Endothelial cell (in vitro differentiated cells): ENCODE measurements at places on chromosomes 12 and 14. TPM values are rescaled to one million over a fixed set of nuclear protein-coding genes. Genes with fewer than 3 reads are reported as not detected.

CAPZA3 gene
- not detected for total RNA-seq

DNA sequence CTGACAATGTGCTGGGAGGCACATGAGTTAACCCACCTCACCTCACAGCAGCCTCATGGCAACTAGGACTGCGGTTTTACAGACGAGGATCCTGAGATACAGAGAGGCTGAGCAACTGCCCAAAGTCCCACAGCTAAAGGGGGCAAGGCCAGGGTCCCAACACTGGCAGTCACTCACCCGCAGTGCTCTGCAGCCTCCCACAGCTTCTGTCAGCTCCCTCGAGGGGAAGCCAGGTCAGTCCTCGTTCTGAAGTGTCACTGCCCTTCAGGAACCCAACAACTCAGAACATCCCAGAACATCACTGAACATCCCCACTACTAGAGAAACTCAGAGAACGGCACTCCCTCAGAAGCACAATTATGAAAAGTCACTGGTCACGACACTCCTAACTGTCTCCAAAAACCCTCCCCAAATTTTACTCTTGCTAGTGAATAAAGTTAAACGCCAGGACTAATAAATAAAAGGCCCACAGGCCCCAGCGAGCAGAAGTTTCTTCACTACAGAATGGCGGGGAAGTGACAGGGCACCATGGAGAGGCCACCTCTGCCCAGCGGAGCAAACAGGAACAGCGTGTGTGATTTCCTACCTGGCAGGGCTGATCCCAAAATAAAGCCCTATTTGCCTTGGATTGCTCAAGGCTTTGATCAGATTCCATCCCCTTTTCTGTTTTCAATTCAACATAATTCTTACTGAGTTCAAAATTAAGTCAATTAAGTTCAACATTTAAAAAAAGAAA, 75.1 kb downstream of the TTC7B start:
- no peak overlapping the region for H3K4me3 ChIP-seq
- H3K36me3 ChIP-seq = peaks cover 12% of the 10 kb centered on the region
- H3K27ac ChIP-seq = no peak overlapping the region
- DNase-seq = no peak
- peaks cover 7% of the 10 kb centered on the region for H3K4me1 ChIP-seq

- no peaks in the 10 kb centered on the region for H3K27me3 ChIP-seq
- no peak overlapping the region for H3K4me3 ChIP-seq
- H3K27ac ChIP-seq = no peak overlapping the region
- H3K36me3 ChIP-seq = no peaks in the 10 kb centered on the region
- no peak for DNase-seq
Observed at GRCh38 chr14:47660158-47660557, 15.2 kb downstream of the MDGA2 start.

GRCh38 chr12:127411166-127411915, 855.6 kb upstream of the TMEM132C start:
- H3K36me3 ChIP-seq = peaks cover 17% of the 10 kb centered on the region
- no peak overlapping the region for H3K27ac ChIP-seq
- H3K27me3 ChIP-seq = peaks cover 5% of the 10 kb centered on the region
- H3K4me3 ChIP-seq = no peak overlapping the region
